ENCODE measurements at places on chromosomes 5 and 9.

DNA sequence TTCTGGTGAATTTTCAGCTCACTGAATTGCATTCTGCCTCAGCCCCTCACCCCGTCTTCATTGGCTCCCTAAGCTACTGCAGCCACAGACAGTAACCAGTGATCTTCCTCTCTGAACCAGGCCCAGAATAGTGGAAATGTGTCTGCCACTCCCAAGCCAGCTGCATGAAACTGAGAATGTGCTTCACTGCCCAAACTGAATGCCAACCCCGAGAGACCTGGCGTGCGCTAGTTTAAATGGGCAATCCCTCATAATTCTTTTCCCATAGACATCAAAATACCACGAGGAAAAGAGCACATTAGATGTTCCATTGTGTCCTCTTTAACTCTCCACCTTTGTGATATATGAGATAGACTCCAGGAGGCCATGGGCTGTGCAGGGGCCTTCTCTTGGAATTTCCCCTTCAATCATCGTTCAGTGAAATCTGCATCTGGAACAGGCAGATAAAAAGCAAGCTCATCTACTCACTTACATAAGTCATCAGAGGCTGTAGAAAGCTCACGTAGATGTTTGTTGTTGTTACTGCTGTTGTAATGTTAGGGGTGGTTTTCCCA lies 320.2 kb downstream of the NFIB start:
- no peak for DNase-seq

DNA sequence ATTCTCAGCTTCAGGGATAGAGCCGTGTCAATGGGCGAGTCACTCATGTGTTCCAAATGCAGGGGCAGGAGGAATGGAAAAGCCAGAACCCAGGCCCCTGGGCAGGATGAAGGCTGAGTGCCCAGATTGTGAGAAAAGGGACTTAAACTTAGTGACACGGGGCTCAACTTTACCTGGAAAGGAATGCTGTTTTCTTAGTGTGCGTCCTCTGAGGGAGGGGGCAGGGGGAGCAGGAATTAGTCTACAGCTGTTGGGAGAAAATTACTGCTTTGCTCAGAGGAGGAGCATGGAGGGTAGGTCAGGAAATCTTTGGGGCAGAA lies 14.6 kb downstream of the HK3 start:
- no peak for DNase-seq

DNA sequence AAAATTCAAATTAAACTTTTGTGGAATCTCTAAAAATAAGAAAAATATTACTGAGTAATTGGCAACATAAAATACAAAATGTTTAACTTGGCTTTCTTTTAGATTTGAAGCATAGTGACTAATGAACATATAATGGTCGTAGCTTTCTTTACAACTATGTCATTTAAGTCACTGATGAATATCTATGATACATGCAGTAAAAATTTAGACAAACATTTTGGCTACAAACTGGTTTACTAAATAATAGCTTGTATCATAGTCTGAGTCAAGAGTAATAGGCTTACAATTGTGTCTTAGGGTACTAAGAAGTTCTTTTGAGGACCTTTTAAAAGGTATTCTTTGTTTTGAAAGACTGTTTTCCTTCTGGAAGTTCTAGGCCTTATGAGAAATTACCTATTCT lies 2.0 kb upstream of the APC start:
- DNase-seq, result no peak

DNA sequence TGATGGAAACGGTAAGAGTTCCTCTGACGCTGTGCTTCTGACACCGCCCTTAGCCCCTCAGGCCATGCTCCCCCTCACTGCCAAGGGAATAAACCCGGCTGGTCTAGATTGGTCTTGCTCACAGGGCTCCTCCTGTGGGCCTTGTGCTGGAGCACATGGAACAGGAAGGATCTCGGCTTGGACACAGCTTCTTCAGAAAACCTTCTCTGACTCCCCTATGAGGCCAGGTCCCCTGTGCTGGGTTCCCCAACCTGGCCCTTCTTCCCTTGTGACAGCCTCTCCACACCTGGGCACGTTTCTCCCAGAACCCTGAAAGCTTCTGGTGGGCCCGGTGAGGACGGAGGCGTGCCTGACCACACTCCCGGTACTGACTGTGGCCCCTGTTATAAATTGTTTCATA lies 8.2 kb downstream of the SPATA31E1 start:
- no peak for DNase-seq

DNA sequence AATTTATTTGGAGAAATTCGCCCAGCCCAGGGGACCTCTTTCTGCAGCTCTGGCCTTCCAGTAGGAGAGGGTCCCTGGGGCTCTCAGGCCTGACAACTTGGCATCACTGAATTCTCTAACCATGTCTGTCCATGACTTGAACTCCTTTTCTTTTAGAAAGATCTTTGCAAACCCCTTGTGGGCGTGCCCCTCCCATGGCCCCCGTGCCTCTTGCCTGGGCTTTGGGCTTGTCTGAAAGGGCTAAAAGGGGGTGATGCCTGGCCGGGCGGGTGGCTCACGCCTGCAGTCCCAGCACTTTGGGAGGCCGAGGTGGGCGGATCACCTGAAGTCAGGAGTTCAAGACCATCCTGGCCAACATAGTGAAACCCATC lies 3.2 kb upstream of the SQSTM1 start:
- DNase-seq, result no peak

All from T-helper 2 cell (primary cell).